ENCODE measurements at places on chromosomes 7 and 10. TPM values are rescaled to one million over a fixed set of nuclear protein-coding genes. Genes with fewer than 3 reads are reported as not detected.

- DNase-seq: no peak
- no peaks in the 10 kb centered on the region for H3K36me3 ChIP-seq
- H3K4me3 ChIP-seq: no peak overlapping the region
- H3K4me1 ChIP-seq: no peaks in the 10 kb centered on the region
Observed at GRCh38 chr7:25369786-25370185, 141.5 kb upstream of the NPVF start.

GRCh38 chr10:53153831-53154230, 381.2 kb upstream of the MBL2 start:
- no peaks in the 10 kb centered on the region for H3K4me1 ChIP-seq
- no peaks in the 10 kb centered on the region for H3K36me3 ChIP-seq
- no peak for DNase-seq
- no peak overlapping the region for H3K27ac ChIP-seq
- H3K27me3 ChIP-seq: no peaks in the 10 kb centered on the region

Gene PPP1R3A
- not detected for total RNA-seq

DNA sequence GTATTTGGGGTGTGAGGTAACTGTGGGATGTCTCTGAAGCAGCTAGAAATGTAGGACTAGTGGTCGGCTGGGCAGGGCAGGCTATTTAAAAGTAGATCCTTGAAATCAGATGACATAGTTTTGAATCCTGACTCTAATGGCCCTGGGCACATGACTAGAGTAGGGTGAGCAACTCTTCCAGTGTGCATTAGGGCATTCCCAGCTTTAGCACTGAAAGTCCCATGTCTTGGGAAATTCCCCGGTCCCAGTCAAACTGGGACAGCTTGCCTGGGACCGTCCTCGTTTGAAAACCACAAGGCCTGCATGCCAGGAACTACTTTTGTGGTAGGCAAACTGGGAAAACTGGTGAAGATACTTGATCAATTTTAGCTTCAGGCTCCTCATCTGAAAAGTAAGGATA, 255.3 kb downstream of the PTEN start:
- no peak overlapping the region for H3K27ac ChIP-seq
- no peaks in the 10 kb centered on the region for H3K36me3 ChIP-seq
- no peaks in the 10 kb centered on the region for H3K27me3 ChIP-seq
- H3K4me1 ChIP-seq: peaks cover 15% of the 10 kb centered on the region
- DNase-seq: no peak

DNA sequence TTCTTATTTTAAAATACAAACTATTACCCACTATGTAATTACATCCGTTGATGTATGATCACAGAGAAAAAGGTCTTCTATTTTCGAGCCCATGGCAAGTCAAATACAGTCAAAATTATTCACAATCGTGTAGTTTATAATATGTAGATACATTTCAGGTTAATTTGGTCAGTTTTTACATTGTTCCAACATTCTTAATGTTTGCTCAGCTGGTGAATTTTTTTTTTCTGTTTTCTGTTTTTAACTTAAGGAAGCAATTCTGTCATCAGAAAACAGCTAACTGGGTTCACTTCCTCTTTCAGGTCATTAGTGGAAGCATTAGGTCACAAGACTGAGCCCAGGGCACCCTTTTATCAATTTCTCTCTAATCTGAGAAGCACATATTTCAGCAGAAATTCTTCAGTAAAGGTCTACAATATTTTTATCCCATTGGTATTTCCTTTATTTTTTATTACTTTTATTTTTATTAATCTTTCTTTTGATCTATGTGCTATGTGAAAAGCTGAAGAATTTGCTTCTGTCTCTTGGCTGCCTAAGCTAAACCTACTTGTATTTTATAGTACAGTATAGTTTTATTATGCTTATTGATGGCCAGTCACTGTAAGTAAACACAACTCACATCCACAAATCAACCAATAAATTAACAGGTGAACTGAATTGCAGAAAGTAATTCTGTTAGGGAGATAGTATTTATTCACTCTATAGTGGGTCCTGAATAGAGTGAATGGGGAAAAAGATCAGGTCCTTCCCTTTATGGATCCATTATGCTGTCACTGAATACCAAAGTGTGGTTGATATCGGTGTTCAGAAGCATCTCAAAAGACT, 84.6 kb downstream of the ICA1 start:
- DNase-seq: no peak
- no peaks in the 10 kb centered on the region for H3K27me3 ChIP-seq
- H3K4me1 ChIP-seq: peaks cover 51% of the 10 kb centered on the region
- H3K27ac ChIP-seq: peak overlapping the region; percentile 97
- peaks cover 19% of the 10 kb centered on the region for H3K36me3 ChIP-seq

- H3K4me3 ChIP-seq: no peak overlapping the region
- H3K27ac ChIP-seq: no peak overlapping the region
- H3K36me3 ChIP-seq: no peaks in the 10 kb centered on the region
- H3K4me1 ChIP-seq: peaks cover 4% of the 10 kb centered on the region
Observed at GRCh38 chr10:92789067-92789466, 59.3 kb upstream of the EXOC6 start.

Data from activated CD8-positive, alpha-beta memory T cell treated with anti-CD3 and anti-CD28 coated beads, Interleukin-2, amount 10 ng/mL, durations not matched to agents 7 days and 5 days (primary cell).